ENCODE measurements at places on chromosomes 3 and 15.

- DNase-seq: no peak
Observed at GRCh38 chr3:63304421-63304820, 26.3 kb downstream of the SYNPR start.

DNA sequence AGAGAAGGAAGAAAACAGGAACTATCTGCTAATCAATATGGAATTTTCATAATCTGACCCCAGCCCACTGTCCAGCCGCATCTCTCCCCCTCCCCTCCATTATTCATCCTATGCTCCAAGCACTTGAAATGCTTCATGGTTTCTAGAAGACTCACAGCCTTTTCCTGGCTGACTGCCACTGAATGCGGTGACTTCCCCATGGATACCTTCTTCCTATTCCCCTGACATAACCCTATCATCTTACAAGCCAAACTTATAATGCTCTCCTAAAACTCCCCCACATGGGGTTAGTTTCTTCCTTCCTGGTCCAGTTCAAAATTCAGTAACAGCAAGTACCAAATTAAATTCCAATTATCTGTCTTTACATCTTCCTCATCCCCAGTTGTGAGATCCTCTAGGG, 31.2 kb upstream of the PTX3 start:
- no peak for DNase-seq

DNA sequence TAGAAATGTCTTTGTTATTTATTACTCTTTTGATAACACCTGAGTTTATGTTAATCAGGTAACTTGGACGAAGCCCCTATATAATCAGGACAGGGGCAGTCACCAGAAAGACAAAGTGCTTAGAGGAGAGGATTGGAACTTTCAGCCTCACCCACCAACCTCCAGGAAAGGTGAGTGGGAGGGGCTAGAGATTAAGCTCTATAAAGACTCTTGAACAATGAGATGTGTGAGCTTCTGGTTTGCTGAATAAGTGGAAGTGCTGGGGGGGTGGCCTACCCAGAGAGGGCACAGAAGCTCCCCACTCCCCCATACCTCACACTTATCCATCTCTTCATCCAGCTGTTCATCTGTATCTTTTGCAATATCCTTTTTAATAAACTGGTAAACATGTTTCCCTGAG, 73.9 kb downstream of the TTBK2 start:
- DNase-seq: no peak

DNA sequence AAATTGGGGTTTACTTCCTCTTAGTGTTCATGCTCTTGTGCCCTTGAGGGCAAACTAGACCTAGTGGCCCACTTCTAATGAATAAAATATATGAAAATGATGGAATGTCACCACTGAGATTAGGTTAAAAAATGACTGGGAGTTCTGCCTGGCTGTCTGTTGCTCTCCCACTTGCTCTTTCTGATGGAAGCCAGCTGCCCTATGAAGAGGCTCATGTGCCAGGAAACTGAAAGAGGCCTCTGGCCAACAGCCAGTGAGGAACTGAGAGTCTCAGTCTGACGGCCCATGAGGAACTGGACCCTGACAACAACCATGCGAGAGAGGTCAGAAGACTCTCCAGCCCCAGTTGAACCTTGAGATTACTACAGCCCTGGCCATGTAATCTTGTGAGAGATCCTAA, 107.1 kb upstream of the FHIT start:
- DNase-seq: no peak

DNA sequence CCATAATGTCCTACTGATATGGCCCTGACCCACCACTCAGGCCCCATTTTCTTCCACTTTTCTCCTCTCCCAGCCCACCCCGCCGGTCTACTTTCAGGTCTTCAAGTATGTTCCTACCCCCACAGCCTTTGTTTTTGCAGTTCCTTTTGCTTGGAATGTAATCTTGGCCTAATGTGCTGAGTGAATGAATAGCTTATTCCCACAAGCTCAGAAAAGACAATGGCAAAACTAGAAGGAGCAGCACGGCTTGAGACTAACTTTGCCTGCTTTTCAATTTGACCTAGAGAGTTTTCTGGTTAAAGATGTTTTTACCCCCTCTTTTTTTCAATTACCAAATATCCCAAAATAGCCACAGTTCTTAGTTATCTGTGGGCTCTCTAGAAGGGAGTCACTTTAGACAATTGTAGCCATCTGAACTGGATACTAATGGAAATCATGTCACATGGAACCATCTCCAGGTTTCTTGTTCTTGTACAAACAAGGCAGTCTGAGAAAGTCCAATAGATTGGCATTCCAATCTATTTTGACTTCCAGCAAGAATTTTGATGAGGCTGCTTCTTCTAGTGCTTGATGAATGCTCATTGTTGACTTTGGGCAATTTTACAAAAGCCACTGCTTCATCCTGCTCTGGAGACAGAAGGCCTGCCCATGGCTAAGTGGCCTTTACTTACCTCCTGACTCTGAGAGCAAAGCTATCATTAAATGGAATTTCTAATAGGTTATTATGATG, 16.3 kb upstream of the LMCD1 start:
- DNase-seq: no peak

DNA sequence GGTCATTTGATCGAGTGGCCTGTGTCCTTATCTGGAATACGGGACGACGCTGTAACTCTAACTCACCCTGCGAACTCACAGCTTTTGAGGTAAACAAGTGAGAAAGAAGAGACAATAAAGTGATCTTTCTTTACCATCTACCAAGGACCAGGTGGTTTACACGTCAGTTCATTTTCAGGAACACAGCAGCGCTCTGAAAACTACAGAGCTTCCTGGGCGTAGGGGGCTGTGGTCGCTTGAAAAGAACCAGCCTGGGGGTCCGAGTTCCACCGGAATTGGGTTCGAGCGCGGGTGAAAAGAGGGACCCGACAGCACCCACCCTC, 357 bp downstream of the KIAA1143 start:
- no peak for DNase-seq

DNA sequence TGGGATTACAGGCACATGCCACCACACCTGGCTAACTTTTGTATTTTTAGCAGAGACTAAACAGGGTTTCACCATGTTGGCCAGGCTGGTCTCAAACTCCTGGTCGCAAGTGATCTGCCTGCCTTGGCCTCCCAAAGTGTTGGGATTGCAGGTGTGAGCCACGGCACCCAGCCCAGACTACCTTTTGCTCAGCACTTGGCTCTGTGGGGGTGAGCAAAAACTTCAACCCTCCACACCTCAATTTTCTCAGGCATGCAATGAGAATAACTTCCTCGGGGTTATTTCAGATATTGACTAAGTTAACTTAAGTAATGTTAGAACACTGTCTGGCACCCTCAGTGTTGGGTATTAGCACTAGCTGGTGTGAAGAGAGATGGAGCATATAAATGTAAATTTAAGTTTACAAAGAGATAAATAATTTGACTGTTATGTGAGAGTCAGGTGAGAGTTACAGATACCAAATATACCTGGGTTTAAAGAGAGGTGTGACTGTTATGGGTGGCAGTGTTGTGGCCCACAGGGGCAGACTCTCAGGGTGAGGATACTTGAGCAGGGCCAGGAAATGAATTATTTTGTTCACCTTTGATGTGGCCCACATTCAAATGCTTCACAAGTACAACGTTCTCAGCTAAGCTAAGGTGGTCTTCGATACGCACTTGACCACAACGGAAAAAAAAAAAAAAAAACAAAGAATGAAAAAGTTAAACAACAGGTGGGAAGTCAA, 29.0 kb downstream of the CPOX start:
- DNase-seq: no peak

DNA sequence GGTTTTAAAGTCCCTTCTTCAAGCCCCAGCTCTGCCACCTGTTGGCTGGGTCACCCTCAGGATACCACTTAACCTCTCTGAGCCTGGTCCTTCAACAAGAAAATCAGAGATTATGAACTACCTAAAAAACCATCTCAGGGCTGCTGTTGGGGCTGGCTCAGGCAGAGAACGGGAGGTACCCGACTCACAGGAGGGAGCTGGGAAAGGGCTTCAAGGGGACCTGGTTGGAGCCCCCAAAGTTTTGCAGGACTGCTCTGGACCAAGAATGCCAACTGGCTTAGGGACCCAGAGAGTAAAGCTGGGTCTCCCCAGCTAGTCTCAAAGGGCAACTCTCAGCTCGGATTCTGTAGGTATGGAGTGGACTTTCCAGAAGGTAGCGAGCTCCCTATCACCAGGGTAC, 41.5 kb downstream of the WNT7A start:
- no peak for DNase-seq

- DNase-seq: no peak
Observed at GRCh38 chr3:113258361-113258760, 47.0 kb downstream of the BOC start.

DNA sequence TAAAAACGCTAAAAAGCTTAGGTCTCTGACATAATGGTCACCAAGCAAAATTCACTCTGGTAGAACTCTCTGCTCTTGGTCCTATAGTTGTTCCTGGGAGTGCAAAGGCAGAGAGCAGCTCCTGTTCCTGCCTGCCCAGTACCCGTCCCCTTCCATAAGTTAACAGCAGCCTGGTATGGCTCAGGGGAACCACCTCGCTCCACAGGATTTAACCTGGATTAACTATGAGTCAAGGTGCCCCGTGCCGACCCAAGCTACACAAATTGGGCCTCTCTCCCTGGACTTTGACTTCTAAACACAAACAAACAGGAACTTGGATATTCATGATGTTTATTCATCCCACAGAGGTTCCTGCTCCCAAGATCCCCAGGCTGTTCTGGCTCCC, 32.1 kb downstream of the SCAP start:
- no peak for DNase-seq

GRCh38 chr3:196419386-196419785, 12.8 kb downstream of the UBXN7 start:
- no peak for DNase-seq

DNA sequence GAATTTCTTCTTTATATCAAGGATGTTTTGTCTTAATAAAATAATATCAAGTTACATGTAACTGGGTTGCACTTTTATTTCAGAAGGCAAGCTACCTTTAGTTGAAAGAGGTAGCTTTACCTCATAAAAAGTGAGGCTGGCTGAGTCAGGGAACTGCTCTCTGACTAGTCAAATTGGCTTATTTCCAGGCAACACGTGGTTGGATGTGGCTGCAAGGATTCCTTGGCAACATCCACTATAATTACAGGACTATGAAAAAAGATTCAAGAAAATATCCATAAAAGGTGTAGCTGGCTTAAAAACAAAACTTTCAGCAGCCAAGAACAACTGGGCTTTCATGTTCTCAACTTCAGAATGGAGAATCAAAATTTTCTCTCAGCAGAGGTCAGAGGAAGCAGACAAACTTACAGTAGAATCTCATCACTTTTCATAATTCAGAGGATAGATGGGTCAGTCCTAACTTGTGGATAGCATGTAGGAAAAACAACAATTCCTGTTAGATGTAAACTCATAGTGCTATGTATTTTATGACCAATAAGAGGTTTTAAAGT, 779.1 kb downstream of the MECOM start:
- no peak for DNase-seq

DNA sequence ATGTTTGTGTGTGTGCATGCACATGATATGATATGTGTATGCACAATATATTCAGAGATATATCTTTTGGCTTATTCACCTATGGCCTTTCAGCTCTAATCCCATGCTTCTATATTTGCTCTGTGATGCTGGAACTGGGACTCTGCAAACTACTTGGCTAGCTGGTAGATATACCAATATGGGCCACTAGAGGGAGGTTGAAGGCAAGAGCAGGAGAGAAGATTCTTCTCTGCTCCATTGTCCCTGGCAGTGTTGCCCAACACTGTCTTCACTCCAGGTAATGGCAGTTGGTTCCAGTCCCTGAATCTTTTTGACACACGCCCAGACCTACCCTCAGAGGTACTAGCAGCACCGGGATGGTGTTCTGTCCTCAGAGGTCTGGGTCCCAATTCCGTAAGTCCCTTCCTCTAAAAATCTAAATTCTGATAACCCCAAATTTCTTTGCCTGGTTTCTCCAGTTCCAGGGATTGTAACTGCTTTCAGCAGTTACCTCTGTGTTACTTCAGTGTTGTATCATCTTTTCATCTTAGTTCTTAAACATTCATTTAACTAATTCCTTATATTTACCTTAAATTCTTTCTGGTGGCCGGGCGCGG, 44.7 kb downstream of the GTPBP8 start:
- DNase-seq: no peak

GRCh38 chr3:105728771-105729312, 140.0 kb downstream of the CBLB start:
- DNase-seq: no peak

- DNase-seq: no peak
Observed at GRCh38 chr3:121809249-121809648, 25.6 kb downstream of the IQCB1 start.

- no peak for DNase-seq
Observed at GRCh38 chr3:17339132-17339575, 403.3 kb downstream of the TBC1D5 start.

DNA sequence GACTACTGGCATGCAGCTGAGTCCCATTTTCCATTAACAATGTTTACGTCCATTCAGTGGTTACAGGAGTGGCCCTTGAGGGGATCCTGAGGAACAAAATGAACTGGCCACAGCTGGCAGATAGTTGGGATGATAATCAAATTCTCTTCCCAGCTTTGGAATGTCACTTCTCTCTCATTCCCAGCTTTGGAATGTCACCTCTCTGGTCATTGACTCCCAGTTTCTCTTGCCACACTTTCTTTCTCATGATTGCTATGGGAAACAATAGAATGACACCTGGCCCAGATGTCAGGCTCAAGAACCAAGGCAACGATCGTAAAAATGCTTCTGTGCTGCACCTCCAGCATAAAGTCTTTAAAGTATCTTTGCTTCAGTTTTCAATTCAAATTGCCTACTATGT, 34.0 kb downstream of the ATP13A4 start:
- no peak for DNase-seq

GRCh38 chr3:41888368-41889076, 73.4 kb downstream of the ULK4 start:
- no peak for DNase-seq

DNA sequence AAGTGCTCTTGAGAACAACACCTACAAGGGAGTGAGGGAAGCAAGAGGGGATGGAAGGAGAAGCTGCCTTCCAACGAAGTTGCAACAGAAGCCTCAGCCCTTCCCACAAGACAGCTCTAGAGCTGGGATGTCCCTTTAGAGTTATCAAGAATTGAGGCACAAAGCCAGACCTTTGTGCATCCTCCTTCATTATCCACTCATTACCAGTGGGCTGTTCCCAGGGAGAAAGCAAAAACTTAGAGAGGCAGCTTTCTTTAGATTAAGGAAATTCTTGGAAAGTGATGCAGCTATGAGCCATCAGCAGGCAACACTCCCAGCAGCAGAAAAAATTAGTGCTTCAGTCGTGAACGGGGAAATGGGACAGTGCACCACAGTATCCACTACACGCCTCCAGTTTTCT, 10.6 kb upstream of the CD96 start:
- DNase-seq: no peak

- DNase-seq: no peak
Observed at GRCh38 chr15:24224161-24224560, 451.4 kb upstream of the NPAP1 start.

Measured in stimulated activated CD8-positive, alpha-beta memory T cell treated with anti-CD3 and anti-CD28 coated beads, Interleukin-4, amount 100 ng/mL, for 48 hours (primary cell).